ENCODE measurements at places on chromosomes 16 and 17.

DNA sequence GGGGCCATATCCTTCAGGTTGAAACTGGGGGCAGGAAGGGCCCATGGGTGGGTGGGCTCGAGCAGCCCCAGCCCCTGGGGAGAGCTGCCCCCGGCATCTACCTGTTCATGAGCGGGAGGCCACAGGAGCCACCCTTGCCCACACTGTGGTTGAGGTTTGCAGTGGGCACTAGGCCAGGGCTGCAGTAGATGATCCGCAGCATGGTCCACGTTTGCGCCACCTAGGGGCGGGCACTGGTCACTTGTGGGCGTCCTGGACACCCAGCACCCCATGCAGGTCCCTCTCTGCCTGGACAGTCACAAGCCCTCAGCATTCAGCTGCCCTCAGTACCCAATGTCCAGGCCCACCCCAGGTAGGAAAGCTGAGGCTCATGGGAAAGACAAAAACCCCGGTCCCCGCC is 1.8 kb upstream of the JMJD8 start:
- no peak for DNase-seq

GRCh38 chr17:21573961-21574610 is 118.2 kb upstream of the KCNJ18 start:
- no peak for DNase-seq

DNA sequence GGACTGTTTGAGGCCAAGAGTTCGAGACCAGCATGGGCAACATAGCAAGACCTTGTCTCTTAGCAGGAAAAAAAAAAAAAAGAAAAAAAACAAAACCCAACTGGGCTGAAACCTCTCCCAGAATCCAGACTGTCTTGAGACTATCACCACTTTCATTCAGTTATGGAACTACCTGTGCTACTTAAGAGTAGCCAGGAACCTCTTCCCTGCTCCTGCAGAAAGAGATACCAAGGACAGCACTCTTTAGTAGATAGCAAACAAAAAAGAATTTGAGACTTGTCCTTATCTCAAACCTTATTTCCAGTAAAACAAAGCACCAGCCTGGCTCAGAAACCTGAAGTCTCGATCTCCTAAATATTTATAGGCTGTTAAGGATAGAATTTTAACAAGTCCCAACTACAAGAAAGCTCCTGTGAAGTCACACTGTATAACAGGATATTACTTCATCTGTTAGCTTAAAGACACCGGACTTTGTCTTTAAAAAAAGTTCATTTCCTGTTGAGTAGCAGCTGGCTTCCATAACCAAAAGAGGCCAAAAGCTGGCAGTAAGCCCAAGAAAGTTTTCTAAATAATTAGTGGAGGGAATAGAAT is 5.1 kb downstream of the CDR2 start:
- no peak for DNase-seq

GRCh38 chr17:74088285-74088933 is 115.1 kb upstream of the RPL38 start:
- no peak for DNase-seq

DNA sequence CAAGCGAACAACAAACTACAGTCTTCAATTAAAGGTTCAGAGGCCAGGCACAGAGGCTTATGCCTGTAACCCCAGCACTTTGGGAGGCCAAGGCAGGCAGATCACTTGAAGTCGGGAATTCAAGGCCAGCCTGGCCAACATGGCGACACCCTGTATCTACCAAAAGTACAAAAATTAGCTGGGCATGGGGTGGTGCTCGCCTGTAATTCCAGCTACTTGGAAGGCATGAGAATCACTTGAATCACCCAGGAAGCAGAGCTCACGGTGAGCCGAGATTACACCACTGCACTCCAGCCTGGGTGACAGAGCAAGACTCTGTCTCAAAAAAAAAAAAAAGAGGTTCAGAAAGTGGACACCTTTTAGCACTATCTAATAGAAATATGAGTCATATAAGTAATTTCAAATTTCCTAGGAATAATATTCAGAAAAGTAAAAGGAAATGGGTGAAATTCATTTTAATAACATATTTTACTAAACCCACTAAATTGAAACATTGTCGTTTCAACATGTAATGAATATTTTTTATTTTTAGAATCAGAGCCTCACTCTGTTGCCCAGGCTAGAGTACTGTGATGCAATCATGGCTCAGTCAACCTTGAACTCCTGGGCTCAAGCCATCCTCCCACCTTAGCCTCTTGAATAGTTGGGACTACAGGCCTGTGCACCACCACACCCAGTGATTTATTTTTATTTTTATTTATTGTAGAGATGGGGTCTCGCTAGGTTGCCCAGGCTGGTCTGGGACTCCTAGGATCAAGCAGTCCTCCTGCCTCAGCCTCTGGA is 15.2 kb upstream of the MARCHF10 start:
- no peak for DNase-seq

DNA sequence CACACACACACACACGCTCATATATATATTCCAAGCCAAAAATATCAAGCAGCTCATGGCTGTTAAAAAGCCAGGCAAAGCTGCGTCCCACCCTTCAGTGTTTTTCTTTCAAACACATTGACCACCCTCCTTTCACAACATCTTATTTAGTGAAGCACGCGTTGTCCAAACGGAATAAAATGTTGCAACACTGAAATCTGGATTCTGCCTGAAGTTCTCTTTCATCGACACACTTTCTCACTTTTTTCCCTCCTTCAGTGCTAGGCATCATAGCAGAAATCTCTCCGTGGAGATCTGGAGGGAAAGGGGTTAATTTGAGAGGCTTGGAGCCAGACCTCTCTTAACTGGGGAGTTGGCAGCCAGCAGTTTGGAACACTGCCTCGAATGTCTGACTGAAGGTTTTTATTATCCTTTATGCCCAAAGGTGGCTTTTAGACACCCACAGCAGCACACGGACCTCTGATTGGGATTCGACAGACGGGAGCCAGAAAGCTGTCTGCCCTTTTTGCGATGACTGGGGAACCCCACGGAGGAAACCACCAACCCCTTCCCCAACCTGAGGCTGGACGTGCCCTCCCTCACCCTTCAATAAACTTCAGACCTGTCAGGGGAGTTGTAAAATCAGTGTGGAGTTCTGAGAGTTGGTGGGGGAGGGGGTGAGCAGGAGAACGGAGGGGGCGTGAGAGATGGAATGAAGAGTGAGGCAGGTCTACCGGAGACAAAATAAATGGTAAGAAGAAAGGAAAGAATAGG is 833.6 kb upstream of the SOX9 start:
- no peak for DNase-seq

GRCh38 chr16:67528222-67528869 is at the start of gene RIPOR1:
Gene RIPOR1, plus strand, starts transcription at chr16:67528829. Its CDS starts 9,618 bp downstream, at chr16:67538447.
- no peak for DNase-seq

DNA sequence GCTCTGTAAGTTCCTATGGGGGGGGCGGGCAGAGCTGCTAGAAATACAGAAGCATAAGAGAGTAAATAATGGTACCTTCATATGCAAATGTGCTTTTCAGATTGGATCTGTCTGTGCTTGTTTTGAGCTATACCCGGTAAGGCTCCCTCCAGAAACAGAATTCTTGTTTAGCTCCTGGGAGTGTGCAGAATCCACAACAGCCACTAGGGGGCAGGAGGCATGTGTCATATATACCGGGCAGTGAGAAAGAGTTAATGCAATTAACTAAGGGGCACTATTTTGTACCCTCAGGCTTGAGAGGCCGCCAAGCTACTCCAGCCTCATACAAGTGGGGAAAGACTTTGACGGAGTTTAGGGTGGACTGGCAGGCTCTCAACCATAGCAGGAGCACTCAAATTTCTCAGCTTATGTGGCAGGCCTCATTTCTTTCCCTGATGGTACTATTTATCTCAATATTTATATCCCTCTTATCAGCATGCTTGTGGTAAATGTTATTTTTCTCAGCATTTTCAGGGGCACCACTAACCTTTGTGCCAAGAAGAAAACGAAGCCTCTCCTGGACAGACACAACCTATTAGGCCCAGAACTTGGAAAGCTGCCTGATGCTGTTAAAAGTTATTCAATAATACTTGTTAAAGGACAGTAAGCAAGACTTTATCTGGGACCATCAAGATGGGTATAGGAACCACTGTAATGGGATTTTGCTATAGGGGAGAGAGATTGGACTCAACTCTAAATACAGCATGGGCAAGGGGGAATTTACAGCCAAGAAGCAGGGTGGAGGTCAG is 10.7 kb upstream of the CENPV start:
- peak; percentile 34 for DNase-seq

GRCh38 chr16:78684030-78684611 is 584.7 kb downstream of the WWOX start:
- no peak for DNase-seq

DNA sequence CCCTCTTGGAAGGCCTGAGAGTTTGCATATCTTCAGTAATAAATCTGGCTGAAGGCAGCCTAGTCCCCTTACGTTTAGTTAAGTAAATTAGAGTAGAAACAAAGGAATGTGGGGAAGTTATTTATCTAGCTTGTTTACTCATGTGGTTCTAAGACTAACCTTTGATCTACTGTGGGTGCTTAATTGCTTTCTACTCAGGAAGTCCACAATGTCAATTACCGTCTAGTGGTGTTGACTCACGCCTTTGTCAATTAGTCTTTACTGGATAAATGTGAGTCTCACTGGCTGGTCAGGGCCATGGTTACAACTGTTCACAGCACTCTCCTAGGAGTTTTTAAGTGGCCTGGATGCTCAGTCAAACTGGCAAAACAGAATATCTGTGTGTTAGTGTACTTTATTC is 2338.4 kb downstream of the TP53TG3F start:
- no peak for DNase-seq

GRCh38 chr17:68033636-68034451 is 1.7 kb upstream of the KPNA2 start:
- DNase-seq, result no peak

DNA sequence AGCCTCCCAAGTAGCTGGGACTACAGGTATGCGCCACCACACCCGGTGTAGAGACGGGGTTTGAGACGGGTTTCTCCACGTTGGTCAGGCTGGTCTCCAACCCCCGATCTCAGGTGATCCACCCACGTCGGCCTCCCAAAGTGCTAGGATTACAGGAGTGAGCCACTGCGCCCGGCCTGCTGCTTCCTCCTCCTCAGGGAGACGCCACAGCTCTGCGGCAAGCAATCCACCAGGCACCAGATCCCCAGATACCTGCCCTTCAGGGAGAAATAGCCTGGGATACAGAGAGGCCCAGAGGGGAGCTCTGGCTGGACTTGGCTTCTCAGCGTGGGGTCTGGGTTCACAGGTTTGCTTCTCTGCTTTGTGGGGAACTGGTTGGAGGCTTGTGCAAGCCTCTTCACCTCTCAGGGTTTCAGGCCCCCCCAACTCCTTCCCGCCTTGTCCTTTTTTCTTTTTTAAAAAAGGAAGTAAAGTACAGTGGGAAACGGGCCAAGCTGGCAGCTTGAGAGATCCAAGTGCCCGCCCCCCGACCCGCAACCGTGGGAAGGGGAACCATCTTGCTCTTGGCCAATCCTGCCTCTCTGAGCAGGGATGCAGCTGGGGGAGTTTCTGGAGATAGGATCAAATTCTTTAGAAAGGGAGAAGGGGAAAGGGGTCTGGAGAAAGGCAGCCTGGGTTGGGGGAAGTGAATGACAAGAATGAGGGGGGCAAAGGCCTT is 2.6 kb upstream of the SPHK1 start:
- no peak for DNase-seq

GRCh38 chr16:12009462-12009861 is 32.9 kb downstream of the SNX29 start:
- no peak for DNase-seq

DNA sequence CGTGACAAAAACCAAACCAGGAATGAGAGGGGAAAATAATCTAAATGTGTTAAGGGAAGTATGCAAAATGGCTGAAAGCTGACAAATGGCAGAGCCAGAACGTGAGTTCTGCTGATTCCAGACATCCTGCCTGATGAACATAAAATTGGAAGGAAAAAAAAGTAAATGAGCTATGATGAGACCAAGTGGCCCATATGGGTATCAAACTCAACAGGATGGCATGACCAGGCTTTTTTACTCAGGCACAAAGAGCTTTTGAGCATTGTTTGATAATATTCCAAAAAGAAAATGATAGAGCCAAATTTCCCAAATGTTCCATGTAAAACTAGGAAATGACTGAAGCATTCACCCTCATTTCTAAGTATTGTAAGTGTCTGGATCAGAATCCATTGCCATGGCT is 449.2 kb downstream of the CDH13 start:
- no peak for DNase-seq

DNA sequence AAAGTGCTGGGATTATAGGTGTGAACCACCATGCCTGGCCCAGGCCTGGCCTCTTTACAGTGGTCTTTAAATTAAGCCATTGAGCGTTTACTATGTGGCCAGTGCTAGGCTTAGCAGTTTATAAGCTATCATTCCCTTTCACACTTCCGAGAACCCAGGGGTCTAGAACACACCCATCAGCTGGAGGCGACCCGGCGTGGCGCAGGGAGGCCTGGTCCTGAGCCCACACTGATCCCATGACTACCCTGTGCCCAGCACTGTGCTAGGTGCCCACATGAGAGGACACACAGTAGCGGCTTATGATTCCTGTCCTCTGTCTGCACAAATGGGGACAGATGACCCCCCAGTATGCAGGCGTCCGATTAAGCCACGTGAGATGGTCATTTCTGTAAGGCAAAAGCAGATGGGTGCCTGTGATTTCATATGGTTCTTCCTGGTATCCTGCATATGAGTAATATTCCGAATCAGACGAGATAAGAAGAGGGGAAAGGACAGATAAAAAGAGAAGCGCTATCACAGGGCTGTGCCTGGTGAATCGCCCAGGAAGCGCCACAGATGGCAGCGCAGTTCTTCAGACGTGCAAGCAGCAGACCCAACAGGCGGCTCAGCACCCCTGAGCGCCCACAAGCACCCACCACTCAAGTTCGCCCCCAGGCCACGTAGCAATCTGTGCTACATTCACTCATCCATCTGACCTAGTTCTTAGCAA is 5.3 kb downstream of the OSGIN1 start:
- no peak for DNase-seq

- DNase-seq, result no peak
Measured at GRCh38 chr17:73939806-73940205, 263.7 kb upstream of the RPL38 start.

DNA sequence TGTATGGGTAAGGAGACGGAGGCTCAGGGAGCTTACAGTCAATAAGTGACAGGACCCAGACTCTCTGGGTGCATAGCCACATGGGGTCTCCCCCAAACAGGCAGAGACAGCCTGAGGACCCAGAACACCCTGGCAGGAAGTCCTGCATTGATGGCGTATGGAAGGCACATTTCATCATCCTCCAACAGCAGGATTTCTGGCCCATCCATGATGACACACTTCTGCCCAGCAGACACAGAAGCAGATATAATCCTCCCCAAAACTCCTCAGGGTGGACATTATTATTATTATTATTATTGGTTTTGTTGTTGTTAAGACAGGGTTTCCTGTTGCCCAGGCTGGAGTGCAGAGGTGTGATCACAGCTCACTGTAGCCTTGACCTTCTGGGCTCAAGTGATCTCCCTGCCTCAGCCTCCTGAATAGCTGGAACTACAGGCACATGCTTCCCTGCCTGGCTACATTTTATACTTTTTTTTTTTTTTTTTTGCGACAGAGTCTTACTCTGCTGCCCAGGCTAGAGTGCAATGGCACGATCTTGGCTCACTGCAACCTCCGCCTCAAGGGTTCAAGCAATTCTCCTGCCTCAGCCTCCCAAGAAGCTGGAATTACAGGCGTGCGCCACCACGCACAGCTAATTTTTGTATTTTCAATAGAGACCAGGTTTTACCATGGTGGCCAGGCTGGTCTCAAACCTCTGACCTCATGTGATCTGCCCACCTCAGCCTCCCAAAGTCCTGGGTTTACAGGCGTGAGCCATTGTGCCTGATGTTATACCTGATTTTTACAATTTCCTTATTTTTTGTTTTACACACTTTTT is 6.8 kb upstream of the HROB start:
- no peak for DNase-seq
